NCI-H1417 (cell line): ENCODE measurements at places on chromosomes 12 and 14.

- no peak for DNase-seq
Measured at GRCh38 chr14:35878272-35879150, 52.4 kb downstream of the BRMS1L start.

- no peak for DNase-seq
Measured at GRCh38 chr12:29743077-29743476, 40.7 kb downstream of the TMTC1 start.

GRCh38 chr12:54273981-54274380, 5.9 kb downstream of the CBX5 start:
- DNase-seq = no peak

DNA sequence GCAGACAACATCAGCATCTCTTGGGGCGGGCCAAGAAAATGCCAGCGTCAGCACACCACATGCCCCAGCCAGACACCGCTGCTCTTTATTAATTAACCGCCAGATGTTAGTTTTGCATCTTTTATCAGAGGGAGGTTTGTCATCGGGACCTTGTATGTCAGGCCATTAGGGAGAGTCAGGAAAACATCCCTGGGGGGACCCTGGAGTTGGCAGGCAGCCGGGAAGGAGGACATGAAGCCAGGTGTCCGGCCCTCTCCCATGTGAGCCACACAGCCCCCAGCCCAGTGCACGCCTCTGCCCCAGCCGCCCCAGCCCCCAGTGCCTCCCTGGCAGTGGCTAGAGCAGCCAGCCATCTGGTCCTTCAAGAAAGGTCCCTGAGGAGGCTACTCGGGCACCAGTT, 56.9 kb upstream of the FAM222A start:
- peak; percentile 61 for DNase-seq

- no peak for DNase-seq
Measured at GRCh38 chr12:51390457-51390856, 749 bp downstream of the GALNT6 start.

DNA sequence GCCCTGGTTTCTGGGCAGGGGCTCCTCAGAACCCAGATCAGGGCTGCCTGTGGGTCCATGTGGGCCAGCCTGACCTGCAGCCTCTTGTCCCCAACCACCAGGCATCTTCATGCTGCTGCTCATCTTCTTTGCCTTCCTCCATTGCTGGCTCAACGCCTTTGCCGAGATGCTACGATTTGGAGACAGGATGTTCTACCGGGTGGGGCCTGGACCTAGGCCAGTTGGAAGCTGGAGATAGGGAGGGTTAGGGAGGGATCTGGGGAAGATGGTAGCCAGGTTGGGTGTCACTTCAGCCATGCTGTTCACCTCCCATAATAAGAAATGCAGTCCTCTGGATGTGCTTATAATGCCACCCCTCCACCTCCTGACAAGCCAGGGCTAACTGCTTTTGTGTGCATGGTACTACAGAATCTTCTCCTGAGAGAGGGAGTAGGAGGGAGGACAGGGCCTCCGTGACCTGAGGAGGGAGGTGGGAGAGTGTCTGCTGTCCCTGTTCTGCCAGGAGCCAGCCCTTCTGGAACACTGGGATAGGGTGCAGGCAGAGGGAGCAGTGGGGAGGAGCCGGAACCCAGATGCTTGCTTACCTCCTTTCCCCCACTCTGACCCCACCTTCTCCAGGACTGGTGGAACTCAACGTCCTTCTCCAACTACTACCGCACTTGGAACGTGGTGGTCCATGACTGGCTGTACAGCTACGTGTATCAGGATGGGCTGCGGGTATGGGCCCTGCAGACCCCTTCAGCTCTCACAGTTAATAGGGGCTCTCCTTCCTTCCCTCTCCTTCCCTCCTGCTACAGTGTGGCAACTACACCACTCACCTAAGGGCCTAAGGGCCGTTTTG, 17.6 kb downstream of the SOAT2 start:
- DNase-seq = no peak

DNA sequence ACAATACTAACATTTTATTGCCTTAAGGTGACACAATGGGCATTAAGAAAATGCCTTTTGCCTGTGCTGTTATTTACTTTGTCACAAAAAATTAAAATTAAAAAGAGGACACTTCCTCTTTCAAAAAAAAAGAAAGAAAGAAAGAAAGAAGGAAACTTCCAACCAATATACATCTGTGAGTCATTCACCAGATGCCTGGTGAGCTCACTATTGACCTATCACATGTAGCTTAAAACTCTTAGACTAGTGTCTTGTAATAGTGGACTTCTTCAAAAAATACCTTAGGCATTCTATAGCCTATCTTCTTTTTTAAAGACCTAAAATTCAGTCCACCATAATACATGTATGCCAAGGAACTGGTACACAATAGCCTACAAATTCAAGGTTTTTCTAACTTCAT, 4.9 kb upstream of the SOX5 start:
- DNase-seq = no peak

- peak; percentile 53 for DNase-seq
Measured at GRCh38 chr12:118714051-118714460, 267.3 kb upstream of the SRRM4 start.

DNA sequence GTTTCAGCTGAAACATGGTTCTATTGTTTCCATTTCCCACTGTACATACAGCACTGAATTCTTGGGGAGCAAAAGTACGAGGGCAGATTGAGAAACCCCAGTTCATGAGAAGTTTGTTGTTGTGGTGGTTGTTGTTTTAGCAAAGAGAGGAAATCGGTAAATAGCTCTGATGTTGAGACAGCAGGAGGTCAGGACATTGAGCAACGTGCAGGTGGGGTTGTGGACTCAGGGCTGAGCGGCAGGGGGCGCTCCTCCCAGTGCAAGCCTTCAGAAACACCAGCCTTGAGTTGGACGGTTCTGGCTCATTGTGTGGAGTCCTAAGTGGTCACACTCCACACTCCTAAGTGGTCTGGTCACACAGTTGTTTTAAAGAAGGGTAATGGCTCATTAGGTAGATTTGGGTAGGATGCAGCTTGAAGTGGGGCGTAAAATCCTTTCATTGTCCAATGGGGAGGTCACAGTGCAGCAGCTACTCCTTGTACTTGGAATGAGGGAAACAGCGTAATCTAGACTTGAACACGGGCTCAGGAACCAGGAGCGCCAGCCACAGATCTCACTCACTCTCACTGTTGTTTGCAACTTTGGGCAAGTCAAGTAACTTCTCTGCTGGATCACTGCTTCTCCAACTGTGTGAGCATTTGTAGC, 14.5 kb upstream of the PWP1 start:
- DNase-seq = no peak

DNA sequence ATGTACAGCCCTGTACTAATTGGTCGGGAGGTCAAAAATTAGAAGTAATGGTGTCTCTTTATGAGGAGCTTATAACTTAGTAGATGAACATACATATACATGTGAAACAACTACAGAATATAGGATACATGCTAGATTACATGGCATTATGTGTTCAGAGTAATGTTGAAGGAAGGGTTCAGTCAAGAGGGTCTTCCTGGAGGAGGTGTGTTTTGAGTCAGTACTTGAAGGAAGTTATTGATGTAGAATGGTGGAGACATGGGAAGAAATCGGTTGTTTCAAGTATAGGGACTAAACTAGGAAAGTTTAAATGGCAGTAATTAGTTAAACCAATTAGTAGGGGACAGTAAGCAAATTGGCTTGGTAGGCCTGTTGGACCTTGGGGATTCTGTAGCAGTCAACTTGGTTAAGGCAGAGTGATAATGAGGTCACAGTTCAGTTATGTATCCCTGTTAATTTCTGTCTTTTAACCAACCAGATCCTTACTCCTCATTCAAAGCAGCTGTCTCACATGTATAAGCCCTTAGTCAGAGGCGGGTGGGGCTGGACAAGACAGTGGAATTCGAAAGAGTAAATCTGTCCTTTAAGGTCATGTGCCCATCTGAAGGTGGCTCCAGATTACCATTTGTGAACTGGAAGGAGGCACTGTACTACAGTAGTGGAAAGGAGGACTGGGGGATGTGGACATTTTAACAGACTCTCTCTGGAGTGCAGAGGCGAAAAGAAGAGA, 3.5 kb upstream of the ANKRD52 start:
- DNase-seq = no peak

DNA sequence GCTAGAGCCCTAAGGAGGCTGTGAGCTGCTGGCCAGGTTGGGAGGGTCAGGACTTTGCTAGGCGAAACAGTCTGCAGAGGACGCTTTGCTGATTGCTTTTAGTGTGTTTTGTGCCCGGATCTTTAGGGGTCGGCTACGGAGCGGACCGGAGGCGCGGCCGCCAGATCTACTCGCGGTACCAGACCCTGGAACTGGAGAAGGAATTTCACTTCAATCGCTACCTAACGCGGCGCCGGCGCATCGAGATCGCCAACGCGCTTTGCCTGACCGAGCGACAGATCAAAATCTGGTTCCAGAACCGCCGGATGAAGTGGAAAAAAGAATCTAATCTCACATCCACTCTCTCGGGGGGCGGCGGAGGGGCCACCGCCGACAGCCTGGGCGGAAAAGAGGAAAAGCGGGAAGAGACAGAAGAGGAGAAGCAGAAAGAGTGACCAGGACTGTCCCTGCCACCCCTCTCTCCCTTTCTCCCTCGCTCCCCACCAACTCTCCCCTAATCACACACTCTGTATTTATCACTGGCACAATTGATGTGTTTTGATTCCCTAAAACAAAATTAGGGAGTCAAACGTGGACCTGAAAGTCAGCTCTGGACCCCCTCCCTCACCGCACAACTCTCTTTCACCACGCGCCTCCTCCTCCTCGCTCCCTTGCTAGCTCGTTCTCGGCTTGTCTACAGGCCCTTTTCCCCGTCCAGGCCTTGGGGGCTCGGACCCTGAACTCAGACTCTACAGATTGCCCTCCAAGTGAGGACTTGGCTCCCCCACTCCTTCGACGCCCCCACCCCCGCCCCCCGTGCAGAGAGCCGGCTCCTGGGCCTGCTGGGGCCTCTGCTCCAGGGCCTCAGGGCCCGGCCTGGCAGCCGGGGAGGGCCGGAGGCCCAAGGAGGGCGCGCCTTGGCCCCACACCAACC, 1.5 kb downstream of the HOXC6 start:
- no peak for DNase-seq

GRCh38 chr14:20626274-20626673, 15.2 kb downstream of the OR6S1 start:
- no peak for DNase-seq

DNA sequence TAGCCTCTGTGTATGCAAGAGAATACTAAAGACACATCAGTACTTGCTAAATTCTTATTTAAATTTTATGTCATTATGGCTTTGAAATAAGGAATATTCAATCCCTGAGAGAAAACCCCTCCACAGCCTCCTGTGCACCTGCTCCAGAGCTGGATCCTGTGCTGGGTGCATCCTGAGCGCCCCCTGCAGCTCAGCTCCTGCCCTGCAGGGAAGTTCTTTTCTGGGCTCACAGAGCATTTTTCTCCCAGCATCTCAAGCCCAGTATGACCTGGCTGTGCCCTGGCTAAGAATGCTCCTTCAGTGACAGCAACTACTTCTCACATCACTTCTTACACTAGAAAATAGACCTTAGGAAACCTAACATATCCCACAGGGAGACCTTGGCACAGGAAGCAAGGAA, 1211.7 kb downstream of the TMEM121 start:
- no peak for DNase-seq

- DNase-seq = no peak
Measured at GRCh38 chr12:54027442-54027786, 826 bp upstream of the HOXC6 start.

DNA sequence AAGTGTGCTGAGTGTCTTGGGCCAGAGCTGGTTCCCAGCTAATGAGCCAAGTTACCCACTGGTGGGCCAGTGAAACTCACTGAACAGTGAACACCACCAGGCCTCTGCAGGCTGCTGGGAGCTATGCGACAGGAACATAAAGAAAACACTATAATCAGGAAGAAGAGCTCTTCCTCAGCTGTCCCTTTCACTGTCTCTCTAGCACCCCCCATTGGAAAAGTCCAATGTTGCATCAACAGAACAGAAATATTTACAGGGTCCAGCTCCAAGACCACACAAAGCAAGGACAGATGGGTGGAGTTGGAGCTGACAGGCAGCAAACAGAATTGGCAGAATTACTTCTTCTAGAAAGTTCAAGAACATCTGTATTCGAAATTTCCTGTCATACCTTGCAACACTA, 903.6 kb upstream of the TMEM132C start:
- no peak for DNase-seq

DNA sequence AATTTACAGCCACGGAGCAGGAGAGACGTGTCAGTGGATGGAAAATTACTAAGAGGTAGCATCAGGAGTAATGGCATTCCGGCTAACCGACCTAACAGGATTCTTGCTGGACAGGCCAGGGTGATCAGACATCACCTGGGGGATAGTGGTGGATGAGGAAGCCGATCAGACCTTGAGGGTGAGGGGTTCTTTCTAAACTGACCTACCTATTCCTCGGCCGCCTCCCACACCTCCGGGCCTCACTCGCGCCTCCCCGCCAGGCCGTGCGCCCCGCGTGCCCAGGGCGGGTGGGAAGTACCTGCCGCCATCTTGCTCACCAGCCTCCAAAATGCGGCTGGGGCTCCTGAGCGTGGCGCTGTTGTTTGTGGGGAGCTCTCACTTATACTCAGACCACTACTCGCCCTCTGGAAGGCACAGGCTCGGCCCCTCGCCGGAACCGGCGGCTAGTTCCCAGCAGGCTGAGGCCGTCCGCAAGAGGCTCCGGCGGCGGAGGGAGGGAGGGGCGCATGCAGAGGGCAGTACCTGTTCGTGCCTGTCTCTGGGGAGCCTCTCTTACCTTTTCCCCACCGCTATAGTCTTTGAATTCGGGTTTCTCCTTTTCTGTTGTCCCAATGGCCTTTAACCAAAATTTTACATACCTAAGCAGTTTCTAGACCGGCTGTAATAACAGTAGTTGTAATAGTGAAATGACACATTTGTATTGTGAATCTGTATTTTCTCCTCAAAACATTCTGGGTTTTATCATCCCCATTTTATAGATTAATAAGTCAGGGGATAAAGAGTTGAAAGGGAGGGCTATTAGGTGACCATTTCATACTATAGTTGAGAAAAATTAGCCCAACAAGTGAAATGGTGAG, at the start of gene TMPRSS12:
TSS of gene TMPRSS12 (plus strand) at position 290 of the 857 bp plus-strand sequence. CDS start at position 329, 39 bp downstream.
- DNase-seq = no peak

GRCh38 chr12:40515041-40515816, 177.0 kb upstream of the CNTN1 start:
- no peak for DNase-seq

DNA sequence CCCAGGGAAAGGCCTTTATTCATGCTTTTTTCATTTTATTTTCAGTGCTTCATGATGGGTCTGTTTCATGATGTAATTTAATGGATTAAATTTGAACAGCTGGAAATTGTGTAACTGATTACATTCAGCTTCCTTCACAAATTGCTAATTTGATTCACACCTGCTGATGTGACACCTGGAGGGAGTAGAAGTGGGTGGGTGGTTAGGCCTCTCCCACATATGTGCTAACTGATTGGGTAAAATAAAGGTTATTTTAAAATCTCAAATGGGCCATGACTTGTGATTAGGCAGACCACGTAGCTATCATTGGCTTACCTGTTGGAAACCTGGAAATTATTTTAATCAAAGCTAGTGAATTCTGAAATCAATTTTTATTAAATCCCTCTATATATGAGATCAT, 142.1 kb downstream of the GXYLT1 start:
- peak; percentile 9 for DNase-seq

DNA sequence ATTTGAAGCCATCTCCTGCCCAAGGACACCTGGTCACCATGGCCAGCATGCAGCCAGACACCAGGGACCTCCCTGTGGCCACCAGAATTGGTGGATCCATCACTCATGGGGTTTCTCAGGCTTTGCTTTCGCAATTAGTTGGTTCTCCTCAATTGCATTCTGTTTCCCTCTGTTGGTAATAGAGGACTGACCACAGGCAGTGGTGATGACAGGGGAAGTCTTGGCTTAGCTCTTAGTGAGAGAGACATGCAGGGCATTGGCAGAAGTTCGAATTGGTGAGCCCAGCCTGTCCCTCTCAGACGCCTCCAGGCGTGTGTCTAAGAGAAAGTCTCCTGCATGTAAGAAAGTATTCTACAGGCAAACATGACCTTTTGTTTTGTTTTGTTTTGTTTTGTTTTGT, 21.3 kb downstream of the HCAR2 start:
- DNase-seq = no peak
